ENCODE measurements at places on chromosomes 7 and 10. TPM values are rescaled to one million over a fixed set of nuclear protein-coding genes. Genes with fewer than 3 reads are reported as not detected.

ATOH7 gene
- not detected for total RNA-seq

SYT15 gene
- total RNA-seq: 1.2 TPM

SEMA3D gene
- 10.1 TPM for total RNA-seq

GRCh38 chr10:9015447-9015846, 961.0 kb downstream of the GATA3 start:
- DNase-seq: no peak
